ENCODE measurements at places on chromosomes 3 and 15.
A peak's percentile ranks its signal among the peaks of the same experiment; 100 is the strongest.

DNA sequence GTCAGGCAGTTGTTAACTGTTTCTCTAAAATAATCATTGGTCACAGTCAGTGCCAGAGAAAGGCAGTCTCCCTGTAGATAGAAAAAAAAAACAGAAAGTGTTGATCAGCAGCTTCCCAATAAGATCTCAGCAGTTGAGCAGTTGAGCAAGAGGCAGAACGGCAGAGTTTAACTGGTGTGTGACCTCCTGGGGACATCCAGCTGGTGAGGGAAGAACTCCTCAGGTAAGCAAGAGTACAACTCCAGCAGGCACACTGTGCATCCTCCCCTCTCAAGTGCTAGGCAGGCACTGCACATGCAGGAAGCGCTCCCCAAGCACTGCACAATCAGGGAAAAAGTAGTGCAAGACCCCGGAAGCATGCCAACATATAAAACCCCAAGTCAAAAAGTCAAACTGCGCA is 1287.2 kb downstream of the NSUN3 start:
- DNase-seq, result no peak

DNA sequence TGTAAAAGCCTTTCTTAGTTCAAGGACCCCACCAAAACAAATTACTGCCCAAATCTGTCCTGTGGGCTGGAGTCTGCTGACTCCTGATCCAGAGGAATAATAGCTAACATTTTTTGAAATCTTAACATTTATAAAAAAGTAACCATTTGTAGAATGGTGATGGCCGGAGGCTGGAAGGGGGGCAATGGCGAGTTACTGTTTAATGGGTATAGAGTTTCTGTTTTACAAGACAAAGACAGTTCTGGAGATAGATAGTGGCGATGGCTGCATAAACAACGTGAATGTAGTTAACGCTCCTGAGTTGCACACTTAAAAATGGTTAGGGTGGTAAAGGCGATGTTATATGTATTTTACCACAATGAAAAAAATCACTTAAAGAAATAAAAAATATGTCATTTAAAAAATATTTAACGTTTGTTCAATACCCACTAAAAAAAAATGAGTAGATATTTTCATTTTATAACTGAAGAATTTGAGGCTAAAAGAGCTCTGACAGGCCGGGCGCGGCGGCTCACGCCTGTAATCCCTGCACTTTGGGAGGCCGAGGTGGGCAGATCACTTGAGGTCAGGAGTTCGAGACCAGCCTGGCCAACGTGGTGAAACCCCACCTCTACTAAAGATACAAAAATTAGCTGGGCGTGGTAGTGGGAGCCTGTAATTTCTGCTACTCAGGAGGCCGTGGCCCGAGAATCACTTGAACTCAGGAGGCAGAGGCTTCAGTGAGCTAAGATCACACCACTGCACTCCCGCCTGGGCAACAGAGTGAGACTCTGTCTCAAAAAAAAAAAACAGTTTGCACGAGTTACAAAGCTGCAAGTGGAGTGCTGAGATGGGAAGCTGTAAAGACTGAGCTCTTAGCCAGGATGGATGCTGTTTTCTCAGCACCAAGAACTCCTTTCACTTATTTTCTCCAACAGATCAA is 37.6 kb downstream of the IGF2BP2 start:
- DNase-seq, result no peak

DNA sequence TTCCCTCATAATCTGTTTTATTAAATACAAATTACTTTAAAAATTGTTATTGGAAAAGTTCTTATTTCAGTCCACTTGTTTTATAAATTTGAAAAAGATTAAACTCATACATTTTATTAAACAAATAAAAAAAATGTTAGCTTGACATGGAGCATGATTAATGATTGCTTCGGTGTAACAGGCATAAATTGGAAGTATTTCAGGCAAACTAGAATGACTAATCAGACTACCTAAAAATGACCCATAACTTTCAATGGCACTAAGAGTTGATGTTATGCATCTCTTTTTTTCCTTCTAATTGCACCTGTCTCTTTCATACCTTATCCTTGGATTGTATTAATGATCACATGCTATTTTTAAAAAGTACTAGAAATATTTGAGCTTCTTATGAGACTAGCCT is 343.3 kb downstream of the ZNF385D start:
- no peak for DNase-seq

DNA sequence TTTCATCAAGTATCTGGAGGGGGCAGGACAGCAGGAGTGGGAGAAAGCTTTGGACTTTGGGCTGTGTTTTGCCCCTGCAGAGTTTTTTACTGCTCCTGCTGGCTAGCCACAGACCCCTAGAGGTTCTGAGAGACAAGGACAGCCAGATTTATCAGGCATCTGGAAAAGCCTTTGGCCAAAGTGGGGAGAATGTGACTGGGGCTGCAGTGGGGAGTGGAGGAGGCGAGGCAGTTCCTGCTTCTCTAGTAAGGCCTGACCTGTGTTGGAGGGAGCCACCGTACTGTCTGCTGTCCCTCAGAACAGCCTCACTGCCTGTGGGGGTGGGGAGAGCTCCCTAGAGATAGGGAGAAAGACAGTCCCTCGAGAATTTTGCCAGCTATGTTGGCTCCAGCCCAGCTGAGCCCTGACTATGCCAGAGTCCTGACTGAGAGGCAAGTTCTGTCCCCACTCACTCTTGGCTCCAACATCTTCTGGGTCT is 2.2 kb downstream of the ALPK3 start:
- DNase-seq, result no peak

- DNase-seq, result no peak
Observed at GRCh38 chr3:195119461-195120266, 151.3 kb downstream of the XXYLT1 start.

- no peak for DNase-seq
Observed at GRCh38 chr15:39833515-39833981, 50.9 kb upstream of the FSIP1 start.

DNA sequence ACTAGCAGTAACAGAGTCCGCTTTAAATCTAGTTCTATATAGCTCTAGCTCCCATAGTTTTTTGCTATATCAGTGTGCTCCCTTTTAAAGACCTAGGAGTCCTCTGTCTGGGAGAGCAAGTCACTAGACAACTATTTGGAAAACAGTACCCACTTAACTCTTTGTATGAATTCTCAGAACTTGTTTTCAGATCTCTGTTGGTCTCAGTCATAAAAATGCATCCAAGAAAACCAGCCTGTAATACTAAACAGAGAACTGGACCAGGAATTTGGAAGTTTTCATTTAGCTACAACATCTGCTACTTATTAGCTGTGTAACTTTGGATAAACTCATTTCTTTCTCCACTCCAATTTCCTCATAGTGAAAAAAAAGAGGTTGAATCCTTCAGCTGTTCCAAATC is 56.9 kb upstream of the C3orf49 start:
- DNase-seq, result no peak

DNA sequence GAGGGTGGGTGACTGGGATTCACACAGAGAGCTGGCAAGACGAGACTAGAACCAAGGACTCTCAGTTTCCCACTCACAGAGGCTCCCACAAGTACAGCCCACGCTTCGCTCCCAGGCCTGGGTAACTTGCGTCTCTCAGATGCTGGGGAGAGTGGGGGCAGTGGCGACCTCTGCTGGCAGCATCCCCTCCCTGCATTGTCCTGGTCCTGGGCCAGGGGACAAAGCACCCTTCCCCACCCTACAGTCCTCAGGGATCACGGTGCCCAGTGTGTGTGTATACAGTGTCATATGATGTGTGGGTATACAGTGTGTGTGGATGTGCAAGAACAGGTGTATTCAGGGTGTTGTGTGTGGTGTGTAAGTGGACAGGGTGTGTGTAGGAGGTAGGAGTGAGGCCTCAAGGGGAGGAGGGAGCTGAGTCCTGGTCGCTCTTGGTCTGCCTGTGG is 12.8 kb downstream of the VILL start:
- peak; percentile 63 for DNase-seq

- DNase-seq, result no peak
Observed at GRCh38 chr15:78933187-78933822, 11.5 kb downstream of the CTSH start.

DNA sequence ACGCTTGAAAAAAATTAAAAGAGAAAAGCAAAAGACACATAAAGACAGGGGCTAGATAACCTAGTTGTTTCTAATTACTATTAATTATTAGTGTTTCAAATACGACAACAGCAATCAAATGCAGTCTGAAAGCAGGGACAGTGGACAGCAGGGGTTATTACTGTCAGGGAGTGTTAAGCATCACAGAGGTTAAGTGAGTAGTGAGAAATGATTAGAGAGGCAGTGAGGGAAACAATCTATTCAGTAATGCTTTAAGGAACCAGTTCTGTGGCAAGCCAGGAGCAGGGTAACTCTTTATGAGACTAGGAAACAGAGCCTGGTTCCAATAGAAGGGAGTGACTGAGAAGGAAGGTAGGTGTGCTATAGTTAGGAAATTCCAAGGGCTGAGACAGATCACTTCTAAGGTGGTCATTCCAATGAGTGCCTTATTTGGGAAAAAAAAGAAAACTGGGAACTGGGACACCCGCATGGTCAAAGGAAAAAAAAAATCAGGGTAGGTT is 15.0 kb downstream of the RYK start:
- no peak for DNase-seq

- DNase-seq, result peak; percentile 65
Observed at GRCh38 chr3:111690242-111690641, 95.1 kb upstream of the ZBED2 start.

GRCh38 chr3:122727766-122728165 is 47.1 kb downstream of the PARP14 start:
- no peak for DNase-seq

- no peak for DNase-seq
Observed at GRCh38 chr15:39074341-39074985, 506.4 kb upstream of the THBS1 start.

DNA sequence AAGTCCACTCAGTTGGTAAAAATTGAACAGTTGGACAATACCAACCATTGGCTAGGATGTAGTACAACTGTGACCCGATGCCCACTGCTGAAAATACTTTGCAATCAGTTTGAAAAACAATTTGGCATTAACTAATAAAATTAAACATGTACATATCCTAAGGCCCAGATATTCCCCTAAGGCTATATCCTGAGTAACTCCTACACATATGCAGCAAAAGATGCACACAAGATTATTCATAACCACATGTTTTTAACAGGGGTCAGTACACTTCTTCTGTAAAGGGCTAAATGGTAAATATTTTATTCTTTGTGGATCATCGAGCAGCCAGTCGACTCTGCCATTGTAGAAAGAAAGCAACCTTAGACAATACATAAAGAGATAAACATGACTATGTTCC is 116.3 kb downstream of the MEX3B start:
- DNase-seq, result no peak

DNA sequence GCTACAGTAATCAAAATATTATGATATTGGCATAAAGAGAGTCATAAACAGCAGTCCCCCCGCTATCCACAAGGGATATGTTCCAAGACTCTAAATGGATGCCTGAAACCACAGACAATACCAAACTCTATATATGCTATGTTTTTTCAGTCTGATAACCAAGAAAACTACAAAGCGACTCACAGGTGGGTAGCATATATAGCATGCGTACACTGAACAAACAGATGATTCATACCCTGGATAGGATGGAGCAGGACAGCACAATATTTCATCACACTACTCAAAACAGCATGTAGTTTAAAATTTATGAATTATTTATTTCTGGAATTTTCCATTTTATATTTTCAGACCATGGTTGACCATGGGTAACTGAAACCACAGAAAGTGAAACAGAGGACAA is 87.0 kb upstream of the PPP2R3A start:
- no peak for DNase-seq

GRCh38 chr3:157159762-157160657 is at the start of gene CCNL1:
Gene CCNL1 (minus strand): TSS chr3:157160147. CDS start chr3:157160094, 53 bp downstream.
- peak; percentile 95 for DNase-seq

GRCh38 chr3:159448902-159449301 is 539.7 kb upstream of the IL12A start:
- DNase-seq, result no peak

DNA sequence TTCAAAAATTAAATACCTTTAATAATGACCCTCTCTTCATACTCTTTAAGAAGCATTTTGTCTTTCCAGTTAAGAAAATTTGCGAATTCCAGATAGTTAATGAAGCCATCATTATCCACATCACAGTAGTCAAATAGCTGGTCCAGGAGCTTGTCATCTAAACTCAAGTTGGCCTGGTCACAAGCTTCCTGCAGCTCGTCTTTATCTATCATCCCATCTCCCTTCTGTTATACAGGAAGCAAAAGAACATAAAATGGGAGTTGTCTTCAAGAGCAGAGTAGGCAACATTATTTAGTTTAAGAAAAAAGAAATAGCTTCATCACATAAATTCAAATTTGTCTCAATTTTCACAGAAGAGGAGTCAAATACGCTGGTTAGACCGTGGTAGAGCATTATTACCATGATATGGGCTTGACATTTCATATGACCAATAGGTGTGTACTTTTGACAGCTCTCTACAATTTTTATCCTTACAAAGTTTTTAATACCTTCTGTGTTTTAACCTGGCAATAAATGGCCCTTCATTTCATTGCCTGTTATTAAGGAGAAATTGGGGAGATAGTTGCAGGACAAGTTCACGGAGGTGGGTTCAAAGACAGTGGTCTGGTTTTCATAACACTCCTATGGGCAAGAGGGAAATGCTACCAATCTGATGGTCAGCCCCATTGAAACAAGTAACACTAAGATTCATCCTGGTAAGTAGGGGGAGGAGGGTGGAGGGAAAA is 45.4 kb downstream of the EFHB start:
- DNase-seq, result no peak

GRCh38 chr3:140756240-140757016 is 78.6 kb downstream of the TRIM42 start:
- DNase-seq, result no peak

DNA sequence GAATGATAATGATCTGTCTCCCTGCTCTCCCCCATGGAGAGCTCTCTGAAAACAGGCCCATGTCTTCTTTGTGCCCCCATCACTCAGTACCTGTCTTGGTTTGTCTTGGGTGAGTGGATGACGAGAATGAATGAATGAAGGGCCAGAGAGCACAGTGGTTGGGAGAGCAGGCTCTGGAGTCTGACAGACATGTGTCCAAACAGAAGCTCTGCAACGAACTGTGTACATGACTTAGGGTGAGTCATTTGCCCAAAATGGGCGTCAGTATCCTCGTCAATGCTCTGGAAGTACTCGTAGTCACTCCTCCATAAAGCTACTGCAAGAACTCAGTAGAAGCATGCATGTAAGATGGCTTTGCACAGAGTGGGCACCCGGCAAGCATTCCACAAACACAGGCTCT is 170.2 kb upstream of the TLE3 start:
- no peak for DNase-seq

Measured in stimulated activated naive CD8-positive, alpha-beta T cell treated with anti-CD3 and anti-CD28 coated beads, Interleukin-15, amount 100 ng/mL, for 72 hours (primary cell).